ENCODE measurements at places on chromosomes 7 and 10.
A peak's percentile ranks its signal among the peaks of the same experiment; 100 is the strongest.

- no peak for DNase-seq
Observed at GRCh38 chr7:2488681-2489080, 12.5 kb upstream of the GRIFIN start.

- no peak for DNase-seq
Observed at GRCh38 chr10:27568196-27569175, 64.4 kb downstream of the RAB18 start.

DNA sequence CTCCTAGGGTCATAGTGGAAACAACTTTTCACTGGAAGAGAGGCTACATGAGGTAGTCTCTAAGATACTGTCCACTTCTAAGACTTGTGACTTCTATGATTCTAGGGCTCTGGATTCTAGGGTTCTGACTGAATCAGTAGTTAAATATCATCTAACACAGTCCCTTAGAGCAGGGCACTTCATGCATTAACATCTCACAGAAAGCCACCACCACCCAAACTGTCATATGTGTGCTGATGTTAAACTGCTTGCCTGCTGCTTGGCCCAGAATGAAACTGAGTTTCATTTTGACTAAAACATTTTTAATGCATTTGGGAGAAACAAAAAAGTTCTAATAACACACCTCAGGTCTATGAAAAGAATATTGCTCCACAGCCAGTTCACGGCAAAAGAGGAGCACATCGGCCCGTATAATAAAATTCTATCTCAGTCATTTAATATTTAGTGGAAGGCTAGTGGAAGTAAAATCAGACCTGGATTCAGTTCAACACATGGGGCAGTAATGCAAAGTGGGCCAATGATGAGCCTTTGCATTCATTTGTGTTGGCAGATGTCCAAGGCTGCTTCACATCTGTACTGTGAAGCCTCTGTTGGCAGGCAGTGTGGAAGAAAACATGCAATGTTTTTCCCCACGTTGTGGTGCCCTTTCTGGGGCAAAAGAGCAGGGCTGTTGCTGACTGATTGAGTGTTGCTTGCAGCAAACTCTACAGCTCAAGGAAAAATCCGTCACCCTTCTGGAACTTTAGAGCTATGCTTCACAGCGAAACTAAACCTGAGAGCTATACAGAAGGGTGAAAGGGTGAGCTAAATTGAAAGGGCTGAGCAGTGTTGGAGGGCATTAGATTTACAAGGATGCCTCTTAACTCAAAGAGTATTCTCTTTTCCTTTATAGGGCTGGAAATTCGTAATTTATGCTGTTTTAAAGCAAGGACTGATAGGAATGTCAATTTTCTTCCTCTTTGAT, 33.5 kb upstream of the AUTS2 start:
- no peak for DNase-seq

GRCh38 chr7:53318566-53318965, 283.1 kb downstream of the POM121L12 start:
- DNase-seq: no peak

DNA sequence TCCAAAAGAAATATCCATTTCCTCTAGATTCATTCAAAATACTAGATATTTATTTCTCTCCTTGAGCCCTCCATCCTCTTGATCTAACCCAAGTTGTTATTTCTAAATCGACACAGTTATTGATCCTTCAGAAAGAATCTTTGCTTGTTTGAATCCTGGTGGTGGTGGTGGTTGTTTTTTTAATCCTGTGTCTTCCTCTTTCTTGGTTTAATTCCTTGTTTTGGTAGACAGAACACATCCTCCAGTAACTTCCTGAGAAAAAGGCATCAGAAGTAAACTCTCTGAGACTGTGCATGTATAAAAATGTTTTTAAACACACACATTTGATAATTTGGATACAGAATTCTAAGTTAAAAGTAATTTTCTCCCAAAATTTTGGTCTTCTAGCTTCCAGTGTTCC, 49.9 kb downstream of the SIRT1 start:
- DNase-seq: no peak

DNA sequence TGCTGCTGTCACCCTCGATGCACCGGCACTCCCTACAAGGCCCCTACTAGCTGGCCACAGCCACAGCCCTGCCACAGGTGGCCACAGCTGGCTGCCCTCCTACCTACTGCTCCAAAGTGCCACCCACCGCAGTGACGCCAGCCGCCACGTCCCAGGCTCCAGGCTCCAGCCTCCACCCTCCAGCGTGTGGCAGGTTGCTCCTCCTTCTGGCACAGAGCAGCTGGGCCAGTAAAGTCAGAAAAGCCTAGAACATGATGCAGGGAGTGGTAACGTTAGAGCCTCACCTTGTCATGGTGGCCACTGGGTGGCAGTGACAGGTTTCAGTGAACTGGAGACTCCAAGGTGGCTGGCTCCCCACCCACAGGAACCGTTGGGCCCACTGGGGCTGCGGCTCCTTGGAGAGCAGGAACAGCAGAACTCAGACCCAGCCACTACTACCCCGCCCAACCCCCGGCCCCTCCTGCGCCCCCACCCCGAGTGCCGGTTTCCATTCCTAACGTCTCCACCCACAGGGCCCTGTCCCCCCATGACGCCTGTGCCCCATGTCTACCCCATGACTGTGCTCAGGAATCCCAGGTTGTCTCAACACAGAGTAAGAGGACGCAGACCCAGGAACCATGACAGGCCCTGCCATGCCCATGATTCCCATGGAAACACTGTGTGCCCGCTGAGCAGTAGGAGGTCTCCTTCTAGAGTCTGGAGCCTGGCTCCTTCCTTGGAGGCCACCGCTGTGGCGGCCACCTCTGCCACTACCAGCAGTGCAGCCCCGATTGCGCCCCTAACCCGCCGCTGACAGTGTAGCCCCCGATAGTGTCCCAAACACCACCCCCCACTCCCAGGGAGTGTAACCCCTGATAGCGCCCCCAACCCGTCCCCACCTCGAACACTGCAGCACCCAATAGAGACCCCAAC, 52.3 kb upstream of the ZNF33B start:
- no peak for DNase-seq

DNA sequence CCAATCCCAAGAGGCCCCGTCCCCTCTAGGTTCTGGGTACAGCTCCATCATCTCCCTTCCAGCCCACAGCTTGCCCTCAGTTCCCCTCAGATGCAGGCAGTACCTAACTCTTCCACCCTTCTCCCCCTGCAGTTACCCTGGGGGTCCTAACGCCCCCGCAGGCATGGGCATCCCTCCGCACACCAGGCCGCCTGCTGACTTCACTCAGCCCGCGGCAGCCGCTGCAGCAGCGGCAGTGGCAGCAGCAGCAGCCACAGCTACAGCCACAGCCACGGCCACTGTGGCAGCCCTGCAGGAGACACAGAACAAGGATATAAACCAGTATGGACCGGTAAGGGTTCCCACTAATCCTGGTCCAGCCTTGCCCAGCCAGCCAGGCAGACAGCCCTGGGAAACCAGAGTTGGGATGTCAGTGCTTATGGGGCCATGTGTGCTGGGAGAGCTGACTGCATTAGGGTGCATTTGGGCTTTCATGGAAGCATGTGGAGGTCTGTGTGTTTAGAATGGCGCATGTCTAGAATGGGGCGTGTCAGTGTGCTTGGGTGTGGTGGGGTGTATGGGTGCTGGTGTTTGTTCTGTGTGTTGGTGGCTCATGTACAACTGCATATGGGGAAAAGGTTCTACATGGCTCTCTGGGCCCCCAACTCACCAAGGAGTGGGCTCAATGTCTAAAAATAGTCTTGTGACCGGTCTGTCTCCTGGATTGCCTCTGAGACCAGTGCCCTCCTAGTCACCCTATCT, 55.1 kb upstream of the PPIF start:
- DNase-seq: no peak

GRCh38 chr7:105011141-105011830, 2.7 kb upstream of the KMT2E start:
- no peak for DNase-seq

DNA sequence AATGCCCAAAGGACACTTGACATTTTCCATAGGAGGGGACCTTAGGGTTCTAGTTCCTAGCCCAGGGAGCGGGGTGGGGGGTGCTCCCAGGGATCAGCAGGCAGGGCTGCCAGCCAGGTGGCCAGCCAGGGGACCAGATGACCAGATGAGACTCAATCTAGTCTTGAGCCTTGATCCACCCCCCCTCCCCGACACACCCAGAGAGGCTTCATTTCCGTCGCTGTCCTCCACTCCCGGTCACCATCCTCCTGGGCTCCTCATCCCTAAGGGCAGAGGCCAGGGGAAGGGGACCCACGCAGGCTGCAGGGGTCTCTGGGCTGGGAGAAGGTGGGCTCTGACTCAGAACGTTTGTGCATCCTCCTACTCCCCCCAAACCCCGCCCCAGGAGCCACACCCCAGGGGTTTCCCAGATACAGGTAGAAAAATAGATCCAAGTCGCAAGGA, 1.0 kb downstream of the STX1A start:
- DNase-seq: no peak

DNA sequence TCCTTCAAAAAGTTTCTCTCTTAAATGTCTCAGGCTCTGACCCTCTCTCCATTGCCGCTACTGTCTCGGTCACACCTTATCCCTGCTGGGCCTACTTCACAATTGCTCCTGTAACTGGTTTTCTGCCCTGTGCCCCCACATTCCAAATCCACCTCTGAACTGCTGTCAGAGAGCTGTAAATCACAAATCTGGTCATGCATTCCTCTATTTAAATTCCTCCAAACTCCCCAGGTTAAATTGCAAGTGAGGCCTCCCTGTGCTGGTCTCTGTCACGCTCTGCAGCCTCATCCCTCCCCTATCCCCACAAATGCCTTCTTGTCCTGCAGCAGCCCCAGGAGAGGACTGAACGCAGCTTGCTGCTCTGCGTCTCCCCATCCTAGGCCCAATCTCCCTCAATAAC, 40.4 kb upstream of the CDCA7L start:
- DNase-seq: no peak

DNA sequence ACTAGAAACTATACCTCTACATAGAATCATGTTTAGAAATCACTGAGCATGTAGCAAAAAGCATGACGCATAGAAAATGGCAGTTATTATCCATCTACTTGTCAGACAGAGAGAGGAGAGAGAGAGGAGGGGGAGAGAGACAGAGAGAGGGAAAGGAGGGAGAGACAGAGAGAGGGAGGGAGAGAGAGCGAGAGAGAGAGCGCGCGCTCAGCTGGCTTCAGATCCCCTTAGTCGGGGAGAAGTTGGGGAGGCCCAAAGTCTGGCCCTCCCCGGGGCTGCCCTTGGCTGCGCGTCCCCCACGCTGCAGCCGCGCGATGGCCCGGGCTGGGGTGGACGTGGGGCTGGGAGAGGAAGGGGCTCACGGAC, 37.0 kb downstream of the CNPY1 start:
- DNase-seq: no peak

- DNase-seq: no peak
Observed at GRCh38 chr10:42428534-42428933, 209.8 kb downstream of the ZNF33B start.

- no peak for DNase-seq
Observed at GRCh38 chr7:105673367-105674084, 92.2 kb upstream of the EFCAB10 start.

DNA sequence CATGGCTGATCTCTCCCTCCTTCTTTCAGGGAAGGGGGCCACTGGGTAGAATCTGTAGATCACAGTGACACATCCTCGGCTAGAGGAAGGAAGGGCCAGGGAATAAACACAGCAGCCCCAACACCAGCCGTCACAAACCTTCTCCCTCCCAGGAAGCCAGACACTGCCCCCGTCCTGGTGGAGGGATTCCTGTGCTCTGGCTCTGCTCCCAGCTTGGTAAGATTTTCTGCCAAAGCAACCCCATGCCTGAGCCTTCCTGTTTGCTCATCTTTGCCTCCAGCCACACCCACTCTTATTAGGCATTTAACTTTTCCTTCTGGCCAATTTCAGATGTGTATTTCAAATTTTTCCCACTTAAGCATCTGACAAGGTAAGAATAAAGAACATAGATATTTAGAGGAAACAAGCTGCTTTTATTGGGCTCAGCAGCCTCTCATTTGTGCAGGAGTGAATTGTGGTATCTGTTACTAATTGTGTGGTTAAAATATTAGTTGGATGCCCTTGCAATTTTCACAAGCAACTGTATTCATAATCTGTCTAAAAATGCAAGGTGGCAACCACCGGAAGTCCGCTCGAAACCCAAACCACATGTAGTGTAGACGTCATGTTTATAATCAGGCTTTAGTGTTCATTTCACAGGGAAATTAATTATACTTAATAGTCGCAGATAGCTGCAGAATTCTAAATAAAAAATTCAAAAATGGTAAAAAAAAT, 13.2 kb upstream of the NPS start:
- no peak for DNase-seq

- DNase-seq: no peak
Observed at GRCh38 chr7:156919132-156919713, 26.2 kb upstream of the LMBR1 start.

GRCh38 chr10:33381451-33382215, 47.2 kb upstream of the NRP1 start:
- DNase-seq: no peak

GRCh38 chr10:24904824-24905223, 47.6 kb downstream of the PRTFDC1 start:
- DNase-seq: no peak

DNA sequence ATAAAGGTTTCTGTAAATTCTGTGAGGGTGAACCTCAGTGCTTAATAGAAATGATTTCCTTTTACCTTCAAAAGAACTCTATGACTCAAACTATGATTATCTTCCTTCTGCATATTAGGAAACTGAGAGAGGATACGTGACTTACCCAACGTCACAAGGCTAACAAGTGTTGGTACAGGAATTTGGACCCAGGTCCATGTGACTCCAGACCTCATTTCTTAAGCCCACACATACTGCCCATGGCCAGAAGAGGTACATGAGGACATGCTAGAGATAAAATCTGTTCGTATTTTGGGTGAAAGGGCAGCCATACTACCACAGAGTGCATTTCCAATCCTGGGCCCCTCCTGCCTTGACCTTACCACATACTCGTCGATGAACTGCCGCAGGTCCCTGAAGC, 61.5 kb upstream of the TM9SF3 start:
- no peak for DNase-seq

DNA sequence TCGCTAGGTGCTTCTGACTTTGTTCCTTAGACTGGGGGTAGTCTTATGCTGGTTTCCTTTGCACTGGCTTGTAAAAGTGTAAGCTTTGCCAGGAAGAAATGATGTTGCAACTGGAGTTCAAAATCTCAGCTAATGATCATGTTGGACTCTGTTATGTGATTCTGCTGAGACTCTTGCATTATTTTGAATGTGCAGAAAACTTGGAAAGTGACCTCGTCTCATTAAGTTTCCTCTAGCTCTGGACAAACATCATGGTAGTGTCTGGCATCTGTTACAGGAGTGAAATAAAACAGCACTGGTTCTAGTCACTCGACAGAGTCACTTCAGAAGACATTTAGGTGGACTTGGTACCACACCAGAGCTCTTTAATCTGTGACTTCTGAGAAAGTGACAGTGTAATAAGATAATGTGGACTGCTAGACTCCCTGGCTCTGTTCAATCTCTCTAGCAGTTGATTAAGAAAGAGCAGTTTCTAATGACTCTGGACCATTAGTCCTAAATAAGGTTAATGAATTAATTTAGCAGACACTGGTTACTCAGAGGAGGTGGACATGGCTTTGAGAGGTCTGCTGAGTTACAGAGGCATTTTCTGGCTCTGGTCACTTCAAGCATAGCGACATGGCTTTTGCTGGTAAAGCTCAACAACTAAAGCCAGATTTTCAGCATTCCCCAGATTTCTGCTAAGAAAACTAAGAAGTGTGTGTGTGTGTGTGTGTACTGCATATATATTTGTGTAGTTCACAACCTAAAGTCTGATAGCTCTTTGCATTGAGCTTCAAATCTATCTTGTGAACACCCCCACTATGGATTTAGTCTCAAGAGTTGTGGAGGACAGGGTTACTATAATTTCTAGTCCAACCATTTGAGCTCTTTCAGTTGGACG, 2.0 kb downstream of the NRP1 start:
- no peak for DNase-seq

- no peak for DNase-seq
Observed at GRCh38 chr7:142443216-142444010, 185.6 kb upstream of the PRSS58 start.

- peak; percentile 88 for DNase-seq
Observed at GRCh38 chr7:584122-584465, 64.4 kb upstream of the PDGFA start.

All from activated T-helper 2 cell treated with anti-CD3 and anti-CD28 coated beads, Interferon-gamma antibody, Interleukin-2, Interleukin-4, amounts not matched to agents 10 μg/mL and 5 μg/mL and 100 μg/mL, durations not matched to agents 14 hours and 24 hours and 36 hours (primary cell).